ENCODE measurements at places on chromosomes 4 and X.

DNA sequence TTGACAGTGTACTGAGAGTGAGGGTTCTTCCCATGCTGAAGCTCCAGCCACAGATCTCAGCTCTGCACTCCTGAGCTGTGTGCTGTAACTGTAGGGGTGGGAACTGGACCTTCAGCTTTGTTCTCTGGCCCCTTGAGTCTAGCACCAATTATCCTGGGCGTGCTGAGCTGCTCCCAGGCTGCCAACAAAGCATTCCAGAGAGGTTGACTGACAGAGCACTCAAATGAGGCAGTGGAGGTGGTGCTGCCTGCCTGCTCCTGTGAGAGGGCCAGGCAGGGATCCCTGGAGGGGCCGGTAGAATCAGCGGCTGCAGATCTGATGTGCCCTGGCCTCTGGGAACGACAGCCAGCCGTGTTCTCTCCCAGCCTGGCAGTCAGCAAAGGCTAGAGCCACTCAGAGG, 375.7 kb upstream of the AADAT start:
- no peak for DNase-seq

DNA sequence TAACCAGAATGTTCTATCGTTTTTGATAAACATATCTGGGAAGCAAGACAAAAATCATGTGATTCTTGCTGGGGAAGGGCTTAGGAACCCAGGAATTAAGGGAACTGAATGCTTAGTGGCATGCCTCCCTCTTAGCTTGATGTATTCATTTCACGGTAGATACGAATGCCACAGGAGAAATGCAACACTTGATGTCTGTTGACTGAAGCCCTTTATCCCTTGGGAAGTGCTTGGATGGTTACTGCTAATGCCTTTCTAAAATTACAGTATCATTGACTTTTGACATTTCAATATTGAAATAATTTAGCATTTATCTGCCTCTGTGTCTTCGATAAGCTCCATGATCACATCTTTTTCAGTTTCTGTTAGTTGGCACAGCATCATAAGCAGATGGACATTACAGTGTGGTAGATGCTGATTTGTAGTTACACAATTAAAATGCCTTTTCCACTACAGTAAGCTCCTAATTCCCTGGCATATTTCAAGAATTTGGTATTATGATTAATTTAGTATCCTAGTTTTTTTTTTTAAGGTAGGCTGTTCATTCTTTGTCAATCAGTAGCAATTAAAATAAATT, 226.7 kb downstream of the ARHGAP10 start:
- no peak for DNase-seq

- no peak for DNase-seq
Observed at GRCh38 chr4:7766661-7767345, 172.9 kb downstream of the AFAP1 start.

GRCh38 chr4:126548890-126549289, 1083.9 kb upstream of the INTU start:
- no peak for DNase-seq

DNA sequence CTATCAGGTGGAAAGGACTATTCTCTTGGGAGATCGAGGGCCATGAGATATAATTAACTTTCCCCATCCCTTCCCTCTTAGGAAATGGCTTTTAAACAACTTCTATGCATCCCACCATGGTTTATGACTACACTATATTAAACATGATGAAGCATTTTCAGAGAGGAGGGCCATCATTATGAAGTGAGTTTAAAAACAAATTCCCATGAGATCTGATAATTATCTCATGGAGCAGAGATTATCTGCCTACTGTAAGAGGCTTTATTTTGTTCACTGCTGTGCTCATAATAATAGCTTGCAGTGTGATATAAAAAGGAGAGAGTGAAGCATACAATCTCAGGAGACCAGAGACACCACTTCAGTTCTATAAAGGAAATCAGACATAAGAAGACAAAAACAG, 330.5 kb upstream of the ZFP42 start:
- DNase-seq: no peak

DNA sequence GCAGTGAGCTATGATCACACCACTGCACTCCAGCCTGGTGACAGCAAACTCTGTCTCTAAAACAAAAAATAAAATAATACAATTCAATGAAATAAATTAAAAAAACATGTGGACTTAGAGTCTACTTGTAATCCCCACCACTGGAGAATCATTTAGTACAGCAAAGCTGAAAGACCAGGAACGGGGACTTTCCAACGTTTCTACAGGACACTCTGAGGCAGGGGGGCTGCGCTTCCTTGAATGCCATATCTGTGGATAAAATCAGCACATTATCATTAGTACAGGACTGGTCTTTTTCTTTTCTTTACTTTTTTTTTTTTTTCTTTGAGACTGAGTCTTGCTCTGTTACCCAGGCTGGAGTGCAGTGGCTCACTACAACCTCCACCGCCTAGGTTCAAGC, 124.8 kb downstream of the MXRA5 start:
- no peak for DNase-seq

GRCh38 chr4:7420661-7421040, 14.1 kb downstream of the PSAPL1 start:
- no peak for DNase-seq

- DNase-seq: no peak
Observed at GRCh38 chr4:106614441-106614840, 245.9 kb upstream of the GIMD1 start.

DNA sequence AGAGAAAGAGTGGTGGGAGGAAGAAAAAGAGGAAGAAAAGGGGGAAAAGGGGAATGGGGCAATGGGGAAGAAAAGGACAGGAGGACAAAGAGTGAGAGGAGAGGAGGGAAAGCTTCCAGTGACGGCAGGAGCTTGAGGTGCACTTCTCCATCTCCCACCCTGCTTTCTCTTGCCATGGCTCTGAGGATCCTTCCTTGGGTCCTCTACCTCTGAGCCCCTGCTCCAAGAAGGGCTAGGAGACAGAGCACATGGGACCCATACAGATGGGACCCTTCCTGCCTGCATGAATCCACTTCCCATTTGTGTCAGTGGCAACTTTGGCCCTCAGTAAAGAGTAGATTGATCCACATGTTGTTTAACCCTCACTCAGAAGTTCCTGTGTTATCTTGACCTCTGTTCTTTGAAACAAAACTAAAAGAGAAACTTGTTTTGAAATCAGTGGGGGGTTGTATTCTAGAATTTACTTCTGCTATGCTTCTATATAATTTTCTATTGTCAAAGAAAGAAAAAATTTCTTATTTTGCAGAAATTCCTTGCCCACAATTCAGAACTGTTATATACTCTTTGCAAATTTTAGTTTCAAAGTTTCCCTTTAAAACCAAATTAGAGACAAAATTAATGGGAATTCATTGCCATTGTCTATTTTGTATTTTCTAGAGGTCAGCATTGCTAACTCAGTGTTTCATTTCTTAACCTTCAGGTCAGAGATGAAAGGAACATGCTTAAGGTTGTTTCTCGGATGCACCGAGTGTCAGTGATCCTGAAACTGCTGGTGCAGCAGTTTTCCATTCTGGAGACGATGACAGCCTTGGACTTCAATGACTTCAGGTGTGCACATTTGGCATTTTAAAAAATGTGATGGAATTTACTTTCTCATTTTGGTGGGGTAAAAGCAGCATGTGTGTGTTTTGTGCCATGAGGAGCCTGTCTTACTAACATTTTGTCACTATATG, 5.0 kb downstream of the TDO2 start:
- no peak for DNase-seq

DNA sequence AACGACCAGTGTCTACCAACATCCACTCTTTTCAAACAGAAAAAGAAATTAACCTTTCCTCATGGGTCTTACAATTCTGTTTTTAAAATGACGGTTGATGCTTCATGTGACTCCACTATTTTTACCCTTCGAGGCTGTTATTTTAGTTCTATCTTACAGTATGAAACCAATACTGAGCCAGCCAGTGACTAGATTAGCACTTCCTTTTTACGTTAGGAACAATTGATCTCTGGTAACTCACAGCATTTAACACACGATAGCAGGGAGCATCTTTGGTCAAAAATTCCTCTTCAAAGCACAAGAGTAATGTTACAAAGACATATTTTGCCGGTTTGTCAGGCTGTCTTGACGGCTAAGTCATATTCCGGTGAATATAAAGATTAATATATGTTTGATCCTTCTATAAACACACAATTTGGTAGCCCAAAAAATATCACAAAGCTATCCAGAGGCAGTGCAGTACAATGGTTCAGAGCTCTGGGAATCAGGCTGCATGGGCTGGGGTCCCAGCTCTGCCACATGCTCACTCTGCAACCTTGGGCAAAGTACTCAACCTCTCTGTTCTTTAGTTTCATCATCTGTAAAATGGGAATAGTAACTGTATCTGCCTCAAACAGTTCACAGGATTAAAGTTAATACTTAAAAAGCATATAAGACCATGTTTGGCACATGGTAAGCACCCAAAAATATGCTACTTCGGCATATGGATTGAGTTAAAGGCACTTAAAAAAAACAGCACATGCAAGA, 62.9 kb upstream of the TXK start:
- DNase-seq: no peak

DNA sequence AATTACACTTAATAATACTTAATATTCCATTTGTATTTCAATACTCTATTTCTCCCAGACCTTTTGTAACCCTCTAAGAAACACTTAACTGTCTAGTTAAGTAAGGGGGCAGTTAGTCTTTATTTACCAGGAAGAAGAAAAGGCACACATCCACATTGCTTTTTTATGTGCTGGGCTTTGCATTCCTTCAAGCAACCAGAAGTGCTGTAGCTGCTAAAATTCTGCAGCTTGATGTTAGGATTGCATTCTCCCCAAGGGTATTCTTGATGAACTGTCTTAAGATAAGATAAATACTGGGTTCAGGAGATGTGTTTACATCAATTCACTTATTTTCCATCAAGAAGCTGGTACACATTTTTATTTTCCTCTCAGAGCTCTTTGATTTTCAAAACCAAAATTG, 24.0 kb downstream of the ASIC5 start:
- DNase-seq: no peak

DNA sequence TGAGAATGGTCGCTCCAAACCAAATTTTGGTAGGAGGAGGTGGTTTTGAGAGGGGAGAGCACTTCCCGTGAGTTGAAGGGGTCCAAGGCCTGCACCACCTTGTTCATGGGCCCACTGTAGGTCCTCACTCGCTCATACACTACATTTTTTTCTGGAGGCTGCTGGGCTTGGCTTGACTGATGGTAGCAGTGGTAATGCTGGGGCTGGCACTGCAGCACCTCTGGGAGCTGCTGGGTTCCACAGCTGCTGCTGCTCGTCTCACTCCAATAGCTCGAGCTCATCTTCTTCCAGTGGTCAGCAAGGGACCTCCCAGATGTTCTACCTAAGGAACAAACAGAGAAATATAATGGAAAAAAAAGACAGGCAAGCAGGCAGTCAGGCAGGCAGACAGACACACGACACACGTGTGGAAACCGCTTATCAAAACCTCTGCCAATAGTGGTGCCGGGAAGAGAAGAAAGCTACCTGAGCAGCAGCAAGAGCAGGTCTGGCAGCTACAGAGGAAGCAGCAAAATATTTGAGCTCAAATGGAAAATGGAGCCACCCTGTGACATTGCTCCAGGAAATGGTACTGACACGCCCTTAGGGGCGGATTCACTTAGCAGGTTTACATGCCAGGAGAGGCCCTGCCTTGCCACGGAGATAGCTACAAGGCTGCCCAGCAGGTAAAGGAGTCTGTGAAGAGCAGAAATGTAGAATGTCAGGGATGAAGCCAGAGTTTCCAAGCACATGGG, at the start of gene POF1B:
POF1B (minus strand) TSS at position 492 of the 734 bp plus-strand sequence; CDS start at position 281, 211 bp downstream.
- DNase-seq: peak; percentile 60

- DNase-seq: no peak
Observed at GRCh38 chrX:72238183-72238582, 644 bp downstream of the ERCC6L start.

GRCh38 chr4:1194010-1194900, 21.9 kb upstream of the SPON2 start:
- DNase-seq: no peak

- no peak for DNase-seq
Observed at GRCh38 chr4:79652738-79653137, 244.7 kb upstream of the GK2 start.

DNA sequence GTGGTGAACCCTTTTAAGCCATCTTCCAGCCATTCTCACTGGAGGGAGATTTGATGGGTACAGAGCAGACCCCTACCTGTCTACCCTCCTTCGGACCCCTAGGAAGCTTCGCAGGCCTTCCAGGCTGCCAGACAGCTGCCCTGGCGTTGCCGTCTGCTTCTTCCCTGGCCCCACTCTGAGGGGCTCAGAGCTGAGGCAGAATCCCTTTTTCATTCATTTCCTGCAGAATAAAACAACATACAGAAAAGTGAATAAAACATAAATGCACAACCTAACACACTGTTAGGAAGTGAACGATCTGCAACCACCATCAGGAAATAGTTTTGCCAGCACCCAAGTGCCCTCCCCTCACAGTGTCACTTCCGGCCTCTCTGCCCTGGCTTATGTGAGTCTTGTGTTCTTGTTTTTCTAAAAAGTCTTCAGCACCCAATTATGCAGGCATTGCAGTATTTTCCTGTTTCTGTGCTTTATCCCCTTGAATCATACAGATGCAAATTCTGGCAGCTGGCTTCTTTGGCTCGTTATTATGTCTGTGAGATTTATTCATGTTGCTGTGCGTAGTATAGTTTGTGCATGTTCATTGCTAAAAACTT, 5.6 kb upstream of the ADD1 start:
- DNase-seq: no peak

DNA sequence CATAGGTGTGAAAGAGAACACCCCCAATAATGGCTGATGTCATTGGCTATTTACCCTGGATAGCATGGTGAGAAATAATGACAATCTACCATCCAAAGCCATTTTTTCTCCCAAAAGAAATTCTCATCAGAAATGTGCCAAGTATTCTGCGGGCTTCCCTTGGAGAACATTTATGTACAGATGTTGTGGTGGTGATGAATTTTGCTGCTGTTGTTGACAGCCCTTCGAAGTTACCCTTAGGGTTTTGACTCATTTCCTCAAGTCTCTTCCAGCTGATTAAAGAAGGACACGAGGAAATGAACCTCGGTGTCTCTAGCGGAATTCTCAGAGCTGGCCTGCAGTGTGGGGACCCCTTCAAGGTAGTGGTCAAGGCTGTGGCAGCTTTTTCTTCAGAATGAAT, 3.4 kb downstream of the KIT start:
- DNase-seq: no peak

- DNase-seq: no peak
Observed at GRCh38 chr4:83025563-83025962, 9.4 kb upstream of the COPS4 start.

- DNase-seq: no peak
Observed at GRCh38 chr4:86641516-86642090, 47.5 kb downstream of the PTPN13 start.

DNA sequence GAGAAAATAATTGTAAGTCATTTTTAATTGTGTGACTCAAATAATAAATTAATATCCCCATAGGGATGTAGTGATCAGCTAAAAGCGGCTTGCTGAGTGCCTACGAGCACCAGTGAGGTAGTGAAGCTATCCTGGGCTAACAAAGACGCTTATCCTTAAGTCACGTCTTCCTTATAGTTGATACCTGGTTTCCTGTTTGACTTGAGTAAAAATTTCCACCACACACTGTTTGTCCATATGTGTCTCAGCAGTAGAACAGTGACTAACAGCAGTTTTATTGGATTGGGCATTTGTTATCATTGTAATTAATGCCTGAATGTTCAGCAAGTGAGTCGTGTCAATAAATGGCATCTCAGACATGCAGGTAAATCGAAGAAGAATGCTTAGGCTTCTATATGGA, 241.1 kb downstream of the GRXCR1 start:
- DNase-seq: no peak

Data from NCI-H748 treated with DMSO at 0.1 percent for 48 hours (cell line).